ENCODE measurements at places on chromosomes 6 and 20.

DNA sequence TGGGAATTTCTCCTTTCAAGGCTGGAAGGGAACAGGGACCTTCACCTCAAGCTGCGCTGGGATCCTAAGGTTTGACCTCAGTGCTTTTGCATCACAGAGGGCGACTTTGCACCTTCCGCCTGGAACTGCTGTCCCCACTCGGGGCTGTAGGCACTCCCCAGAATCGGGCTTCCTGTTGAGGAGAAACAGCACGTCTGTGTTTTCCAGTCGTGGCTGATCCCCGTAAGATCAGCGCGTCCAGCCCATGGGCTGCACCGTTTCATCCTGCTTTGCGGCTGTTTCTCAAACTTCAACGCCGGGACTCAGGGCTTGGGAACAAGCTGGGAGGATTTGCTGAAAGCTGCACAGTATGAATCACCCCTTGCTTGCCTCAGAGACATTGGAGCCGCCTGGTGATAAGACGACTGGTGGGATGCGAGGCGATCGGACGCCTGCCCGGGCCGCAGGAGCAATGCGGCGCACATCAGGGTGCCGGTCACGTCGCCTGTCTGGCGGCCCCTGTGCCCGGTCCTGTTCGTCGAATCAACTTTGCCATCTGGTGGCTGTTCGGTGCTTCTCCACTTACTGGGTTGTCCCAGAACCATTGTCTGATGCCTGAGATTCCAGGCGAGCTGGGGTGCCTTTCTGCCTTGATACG is 53.6 kb upstream of the FRMD1 start:
- no peak for DNase-seq

DNA sequence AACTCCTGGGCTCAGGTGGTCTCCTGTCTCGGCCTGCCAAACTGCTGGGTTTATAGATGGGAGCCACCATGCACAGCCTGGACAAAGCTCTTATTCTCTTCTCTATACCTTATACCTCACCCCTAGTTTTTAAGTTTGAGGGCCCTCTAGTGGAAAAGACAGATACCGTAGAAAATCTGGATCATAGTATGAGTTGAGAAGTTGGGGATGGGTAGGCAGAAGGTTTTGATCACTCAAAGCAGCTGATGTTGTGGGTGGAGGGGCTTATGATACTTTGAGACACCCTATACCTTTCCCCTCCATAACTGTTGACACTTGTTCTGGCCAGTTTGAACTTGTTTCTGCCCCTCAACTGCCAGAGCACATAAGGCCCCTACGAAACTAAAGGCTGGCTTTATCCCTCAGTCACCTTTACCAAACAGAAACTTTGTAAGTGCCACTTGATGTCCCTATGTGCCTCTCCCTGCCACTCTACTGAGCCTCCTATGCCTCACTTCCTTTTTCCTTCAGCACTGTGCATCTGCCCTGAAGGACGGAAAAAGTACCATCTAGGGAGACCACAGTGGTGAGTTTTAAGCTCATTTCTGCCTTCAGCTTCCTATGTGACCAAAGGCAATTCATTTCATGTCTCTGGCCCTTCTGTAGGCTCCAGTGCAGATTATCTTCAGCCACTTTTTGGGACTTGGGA is 28.6 kb downstream of the RALY start:
- no peak for DNase-seq

- DNase-seq, result no peak
These were observed 92.1 kb downstream of the CEBPB start for GRCh38 chr20:50282592-50283241.

GRCh38 chr6:2188397-2188796 is 57.0 kb downstream of the GMDS start:
- no peak for DNase-seq

- no peak for DNase-seq
These were observed 200.5 kb upstream of the FOXQ1 start for GRCh38 chr6:1111361-1111760.

GRCh38 chr6:29521006-29521680 is 33.4 kb upstream of the MAS1L start:
- no peak for DNase-seq

DNA sequence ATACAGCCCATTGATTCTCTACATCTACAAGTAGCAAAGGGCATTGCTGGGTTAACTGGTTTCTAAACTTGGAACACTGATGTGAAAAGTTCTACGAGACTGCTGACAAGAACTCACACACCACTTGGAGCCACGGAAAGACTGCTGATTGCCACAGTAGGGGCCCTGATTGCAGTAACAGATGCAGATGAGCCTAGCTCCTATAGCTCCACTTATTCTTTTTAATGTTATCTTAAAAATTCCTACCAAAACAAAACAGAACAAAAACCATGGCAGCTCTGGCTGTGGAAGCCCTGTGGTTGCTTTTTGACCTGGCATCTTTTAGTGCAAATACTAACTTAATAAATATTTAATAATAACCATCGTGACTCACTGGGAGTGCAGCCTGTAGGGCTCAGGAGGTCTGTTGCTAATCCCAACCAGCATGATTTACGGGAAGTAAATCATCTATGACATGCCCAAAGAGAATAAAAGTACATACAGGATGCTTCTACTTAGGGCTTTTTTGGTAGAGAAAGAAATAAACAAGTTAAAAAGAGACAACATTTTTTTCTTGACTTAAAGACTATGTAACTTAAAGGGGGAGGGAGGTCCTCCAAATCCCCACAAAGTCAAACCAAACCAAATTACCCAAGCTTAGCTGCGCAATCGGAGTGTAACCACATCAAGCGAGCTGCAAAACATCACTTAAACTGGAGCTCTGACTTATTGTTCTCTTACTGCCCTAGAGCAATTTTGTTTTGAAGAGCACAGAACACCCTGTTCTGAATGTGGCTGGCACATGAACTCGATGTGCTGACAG is 87.2 kb downstream of the FKBP5 start:
- no peak for DNase-seq

GRCh38 chr20:32326504-32326845 is 31.7 kb upstream of the ASXL1 start:
- no peak for DNase-seq

GRCh38 chr20:20521736-20522135 is 153.8 kb downstream of the INSM1 start:
- no peak for DNase-seq

GRCh38 chr6:116842459-116842858 is 13.6 kb upstream of the GPRC6A start:
- DNase-seq, result no peak

GRCh38 chr20:2887715-2888114 is 14.4 kb downstream of the PTPRA start:
- no peak for DNase-seq

- no peak for DNase-seq
These were observed 84.1 kb downstream of the TNFAIP3 start for GRCh38 chr6:137951064-137951597.

DNA sequence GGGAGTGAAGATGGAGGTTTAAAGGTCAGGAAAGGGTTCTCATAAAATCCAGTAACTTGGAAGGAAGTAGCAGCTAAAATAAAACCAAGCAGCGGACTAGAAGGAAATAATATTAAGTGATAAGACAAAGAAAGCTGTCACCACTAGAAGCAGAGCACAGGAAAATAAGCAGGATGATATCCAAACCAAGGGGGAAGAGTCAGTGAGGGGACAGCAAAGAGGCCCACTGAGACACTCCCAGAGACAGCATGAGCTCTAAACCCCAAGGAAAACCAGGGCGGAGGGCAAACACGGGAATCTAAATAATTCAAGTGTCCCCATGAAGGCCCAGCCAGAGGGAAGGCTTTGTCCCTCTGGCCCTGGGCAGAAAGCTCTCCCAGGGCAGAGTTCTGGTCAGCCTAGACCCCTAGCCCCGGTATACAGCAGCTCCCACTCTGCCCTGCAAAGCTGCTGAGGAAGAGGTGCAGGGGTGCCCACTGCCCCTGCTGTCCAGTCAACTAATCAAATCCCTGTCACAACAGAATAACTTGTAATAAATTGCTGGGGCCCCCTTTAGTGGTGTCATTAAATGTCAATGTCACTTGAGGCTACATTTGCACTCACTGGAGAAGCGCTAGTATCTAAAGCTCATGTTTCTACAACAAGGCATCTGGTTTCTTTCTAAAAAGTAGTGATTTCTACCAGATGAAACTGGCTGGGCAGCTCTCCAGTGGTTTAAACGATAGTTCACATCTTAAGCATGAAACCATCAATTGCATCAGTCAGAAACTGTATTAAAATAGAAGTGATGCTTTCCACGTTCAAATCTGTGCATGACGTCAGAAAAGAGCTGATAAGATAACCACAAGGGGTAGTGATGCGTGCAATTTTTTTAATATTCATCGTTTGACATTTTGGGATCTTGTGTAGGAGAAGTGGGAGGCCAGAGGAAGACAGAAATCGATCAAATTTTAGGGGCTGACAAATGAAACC is 13.6 kb downstream of the PDE10A start:
- DNase-seq, result no peak

GRCh38 chr20:35903843-35904242 is 50.5 kb downstream of the SCAND1 start:
- no peak for DNase-seq

- no peak for DNase-seq
These were observed 11.9 kb downstream of the PRRC2A start for GRCh38 chr6:31632279-31632946.

GRCh38 chr6:161188547-161189465 is 85.1 kb downstream of the AGPAT4 start:
- no peak for DNase-seq

GRCh38 chr6:73435236-73435635 is 16.9 kb downstream of the CGAS start:
- DNase-seq, result no peak

GRCh38 chr6:132131758-132132157 is 180.6 kb upstream of the CCN2 start:
- no peak for DNase-seq

DNA sequence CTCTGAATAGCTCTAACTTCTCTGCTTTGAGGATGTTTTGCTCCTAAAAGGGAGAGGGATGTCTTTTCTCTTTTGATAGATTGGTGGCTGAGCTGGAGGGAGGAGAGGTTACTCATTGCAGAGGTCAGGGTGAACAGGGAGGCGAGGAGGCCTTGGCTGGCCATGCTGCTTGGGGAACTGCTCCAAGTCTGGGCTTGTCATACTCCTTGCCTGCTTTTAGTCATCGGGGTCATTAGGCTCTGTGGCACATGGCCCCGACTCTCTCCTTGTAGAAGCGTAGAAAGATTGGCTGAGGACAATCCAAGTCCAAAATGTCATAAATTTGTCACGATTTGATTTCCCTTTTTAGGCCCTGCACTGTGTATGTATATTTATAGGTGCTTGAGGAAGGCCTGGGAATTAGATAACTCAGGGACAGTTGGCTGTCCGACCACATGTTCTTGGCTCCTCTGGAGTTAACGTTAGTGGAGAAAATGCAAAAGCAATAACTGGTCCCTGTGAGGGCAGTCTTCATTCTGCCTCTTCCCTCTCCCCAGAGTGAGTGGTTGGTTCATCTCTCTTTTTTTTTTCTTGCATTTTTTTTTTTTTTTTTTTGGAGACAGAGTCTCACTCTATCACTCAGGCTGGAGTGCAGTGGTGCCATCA is 160.1 kb downstream of the SCP2D1 start:
- no peak for DNase-seq

GRCh38 chr6:46054516-46054915 is 38.9 kb upstream of the CLIC5 start:
- DNase-seq, result no peak

- no peak for DNase-seq
These were observed 4.0 kb downstream of the TTPAL start for GRCh38 chr20:44479643-44480042.

- no peak for DNase-seq
These were observed 9.6 kb downstream of the CHD6 start for GRCh38 chr20:41608606-41609005.

DNA sequence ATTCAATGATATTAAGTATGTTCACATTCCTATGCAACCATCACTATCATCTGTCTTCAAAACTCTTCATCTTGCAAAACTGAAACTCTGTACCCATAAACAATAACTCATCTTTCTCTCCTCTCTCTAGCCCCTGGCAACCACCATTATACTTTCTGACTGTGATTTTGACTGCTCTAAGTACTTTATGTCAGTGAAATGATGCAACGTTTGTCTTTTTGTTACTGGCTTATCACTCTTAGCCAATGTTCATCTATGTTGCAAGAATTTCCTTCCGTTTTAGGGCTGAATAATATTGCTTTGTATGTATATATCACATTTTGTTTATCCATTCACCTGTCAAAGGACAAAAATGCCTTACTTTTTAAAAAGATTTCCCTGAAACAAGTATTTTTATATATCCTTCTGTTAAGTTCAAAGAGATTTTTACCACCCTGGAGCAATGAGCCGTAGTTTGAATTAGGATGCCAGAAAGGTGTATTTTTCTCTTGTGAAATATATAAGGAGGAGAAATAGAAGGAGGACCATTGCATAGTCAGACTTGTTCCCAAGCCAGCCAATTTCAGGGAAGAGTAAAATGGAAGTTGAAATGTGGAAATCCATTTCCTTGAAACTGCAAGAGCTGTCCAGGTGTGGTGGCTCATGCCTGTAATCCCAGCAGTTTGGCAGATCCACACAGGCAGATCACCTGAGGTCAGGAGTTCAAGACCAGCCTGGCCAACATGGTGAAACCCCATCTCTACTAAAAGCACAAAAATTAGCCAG is 4.0 kb upstream of the CGAS start:
- no peak for DNase-seq

DNA sequence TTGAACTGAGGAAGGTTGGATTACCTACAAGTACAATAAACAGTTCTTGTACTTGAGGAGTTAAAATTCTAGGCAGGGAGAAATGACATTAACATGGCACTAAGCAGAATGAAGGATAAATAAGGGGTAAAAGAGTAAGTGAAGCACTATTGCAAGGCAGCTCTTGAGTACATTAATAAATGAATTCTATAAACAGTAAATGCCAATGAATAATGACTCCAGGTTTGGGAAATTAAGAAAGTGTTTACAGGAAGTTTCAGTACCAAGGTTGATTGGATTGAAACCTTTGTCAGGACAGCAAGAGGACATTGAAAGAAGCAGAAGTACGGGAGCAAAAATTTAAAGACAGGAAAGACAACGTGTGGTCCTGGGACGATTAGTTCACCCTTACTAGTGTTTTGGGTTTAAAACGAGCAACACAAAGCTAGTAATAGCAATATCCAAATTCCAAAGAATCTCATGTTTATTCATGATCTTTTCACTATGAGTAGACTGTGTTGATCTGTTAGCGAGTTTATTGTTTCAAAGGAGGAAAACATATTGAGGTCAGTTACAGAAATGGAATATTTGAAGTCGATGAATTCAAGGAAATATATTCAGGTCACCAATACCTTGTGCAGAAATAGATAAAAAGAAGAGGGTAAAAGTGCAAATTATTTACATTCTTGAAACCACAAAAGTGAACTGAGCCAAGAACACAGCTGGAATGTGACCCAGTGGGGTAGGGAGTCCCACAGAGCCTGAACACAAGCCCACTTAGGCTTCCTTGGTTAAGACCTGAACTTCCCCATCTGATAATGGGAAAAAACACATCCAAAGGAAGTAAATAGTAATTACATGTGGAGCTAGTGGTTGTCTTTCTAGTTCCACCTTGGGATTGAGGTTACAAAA is 80.8 kb downstream of the MKKS start:
- no peak for DNase-seq
